ENCODE measurements at places on chromosomes 7 and 10. TPM values are rescaled to one million over a fixed set of nuclear protein-coding genes. Genes with fewer than 3 reads are reported as not detected.
A peak's percentile ranks its signal among the peaks of the same experiment; 100 is the strongest.

DNA sequence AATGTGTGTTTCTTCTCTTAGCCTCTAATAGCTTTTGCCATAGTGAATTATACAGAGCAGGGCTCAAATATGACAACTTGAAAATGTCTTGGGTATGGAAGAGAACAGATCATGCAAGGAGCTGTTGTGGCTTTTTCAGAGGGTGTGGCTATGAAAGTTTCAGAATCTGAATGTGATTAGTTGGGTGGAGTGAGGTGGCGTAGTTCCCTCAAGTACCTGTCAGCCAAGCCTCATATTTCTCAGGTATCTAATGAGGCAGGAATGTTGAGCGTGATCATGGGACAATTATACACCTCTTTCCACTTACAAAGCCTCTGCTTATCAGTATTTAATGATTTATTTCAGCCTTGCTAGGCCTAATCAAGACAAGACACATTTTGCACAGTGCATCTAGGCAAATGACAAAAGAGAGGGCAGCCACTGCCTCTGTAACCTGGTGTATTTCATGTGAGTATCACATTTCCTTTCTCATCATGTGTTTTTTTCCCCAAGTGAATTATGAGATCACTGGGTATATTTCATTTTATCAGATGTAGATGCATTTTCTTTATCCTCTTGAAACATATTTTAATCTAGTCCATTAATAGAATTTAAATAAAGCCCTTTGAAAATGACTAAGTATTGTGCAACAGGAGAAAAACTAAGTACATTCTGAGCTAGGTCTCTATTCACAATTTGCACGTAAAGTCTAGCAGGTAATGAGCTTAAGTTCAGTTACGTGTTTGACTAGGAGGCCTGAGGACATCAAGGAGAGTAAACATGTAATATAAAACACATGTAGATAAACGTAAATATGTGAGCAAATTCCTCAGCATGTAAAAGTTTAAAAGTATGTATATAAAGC lies 644.4 kb upstream of the IGFBP3 start:
- H3K36me3 ChIP-seq = no peaks in the 10 kb centered on the region
- H3K27me3 ChIP-seq = no peaks in the 10 kb centered on the region
- DNase-seq = no peak
- H3K4me3 ChIP-seq = no peak overlapping the region
- H3K4me1 ChIP-seq = no peaks in the 10 kb centered on the region
- H3K27ac ChIP-seq = no peak overlapping the region

DNA sequence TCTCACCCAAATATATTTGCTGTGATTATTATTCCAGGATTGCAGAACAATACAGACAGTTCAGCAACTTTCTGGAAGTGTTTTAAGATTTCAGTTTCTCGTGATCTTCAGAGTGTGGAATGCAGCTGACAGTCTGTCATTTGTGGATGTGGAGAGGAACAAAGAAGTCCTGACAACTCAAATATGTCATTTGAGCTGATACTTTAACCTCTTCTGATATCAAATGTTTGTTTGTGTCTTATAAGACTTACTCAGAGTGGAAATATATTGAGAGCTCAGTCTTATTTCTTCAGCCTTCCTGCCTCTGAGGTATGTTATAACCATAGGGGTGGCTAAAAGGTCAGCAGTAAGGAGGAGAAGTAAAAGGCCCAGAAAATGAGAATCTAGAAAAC lies 96.4 kb downstream of the OSBPL3 start:
- no peak overlapping the region for H3K27ac ChIP-seq
- H3K4me1 ChIP-seq = no peaks in the 10 kb centered on the region
- H3K27me3 ChIP-seq = no peaks in the 10 kb centered on the region
- H3K4me3 ChIP-seq = no peak overlapping the region

The NAT16 gene
- not detected for total RNA-seq

GRCh38 chr10:11024596-11024995 lies 6.9 kb downstream of the CELF2 start:
- no peaks in the 10 kb centered on the region for H3K36me3 ChIP-seq
- H3K27me3 ChIP-seq = no peaks in the 10 kb centered on the region
- H3K27ac ChIP-seq = no peak overlapping the region

DNA sequence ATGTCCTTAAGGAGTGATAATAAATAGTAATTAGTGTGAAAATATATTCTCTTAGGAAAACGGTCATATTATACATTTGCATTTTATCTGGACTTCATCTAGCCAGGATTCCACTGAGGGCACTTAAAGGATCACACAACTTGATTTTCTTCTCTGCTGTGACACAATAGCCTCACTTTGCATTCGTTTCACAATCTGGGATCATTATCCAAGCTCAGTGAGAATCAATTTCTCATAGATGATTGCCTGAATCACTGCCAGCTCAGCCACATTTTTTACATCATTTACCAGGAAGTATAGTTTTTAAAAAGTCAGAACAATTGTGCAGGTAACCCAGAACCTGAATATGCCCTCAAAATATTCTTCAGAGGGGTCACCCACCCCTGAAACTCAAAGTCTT lies 68.9 kb downstream of the PTPRZ1 start:
- no peak for DNase-seq
- H3K4me3 ChIP-seq = no peak overlapping the region
- no peaks in the 10 kb centered on the region for H3K4me1 ChIP-seq

GRCh38 chr7:70352088-70352487 lies 753.8 kb downstream of the AUTS2 start:
- H3K4me3 ChIP-seq = no peak overlapping the region
- H3K27ac ChIP-seq = no peak overlapping the region
- no peaks in the 10 kb centered on the region for H3K4me1 ChIP-seq
- no peaks in the 10 kb centered on the region for H3K36me3 ChIP-seq

The BEND7 gene
- total RNA-seq = 28.0 TPM

- H3K4me1 ChIP-seq = no peaks in the 10 kb centered on the region
- no peak overlapping the region for H3K27ac ChIP-seq
- peak; percentile 16 for DNase-seq
- H3K27me3 ChIP-seq = no peaks in the 10 kb centered on the region
Observed at GRCh38 chr7:76372984-76373833, 14.4 kb upstream of the YWHAG start.

- H3K4me1 ChIP-seq = no peaks in the 10 kb centered on the region
- DNase-seq = no peak
- H3K27ac ChIP-seq = no peak overlapping the region
- H3K36me3 ChIP-seq = no peaks in the 10 kb centered on the region
Observed at GRCh38 chr10:50416881-50417280, 165.6 kb upstream of the ASAH2 start.

The GJD4 gene
- not detected for total RNA-seq

The CAV1 gene
- 230 TPM for total RNA-seq

GRCh38 chr7:110803602-110804143 lies 287.3 kb upstream of the LRRN3 start:
- H3K4me1 ChIP-seq = no peaks in the 10 kb centered on the region
- no peak for DNase-seq
- no peak overlapping the region for H3K4me3 ChIP-seq
- no peaks in the 10 kb centered on the region for H3K36me3 ChIP-seq
- H3K27ac ChIP-seq = no peak overlapping the region
- H3K27me3 ChIP-seq = no peaks in the 10 kb centered on the region

GRCh38 chr7:17580141-17580540 lies 281.7 kb downstream of the AHR start:
- H3K36me3 ChIP-seq = no peaks in the 10 kb centered on the region
- H3K4me1 ChIP-seq = no peaks in the 10 kb centered on the region
- no peaks in the 10 kb centered on the region for H3K27me3 ChIP-seq

GRCh38 chr7:88046839-88047573 lies 113.0 kb downstream of the ADAM22 start:
- H3K4me1 ChIP-seq = no peaks in the 10 kb centered on the region
- DNase-seq = no peak
- no peaks in the 10 kb centered on the region for H3K27me3 ChIP-seq
- no peaks in the 10 kb centered on the region for H3K36me3 ChIP-seq
- no peak overlapping the region for H3K27ac ChIP-seq
- H3K4me3 ChIP-seq = no peak overlapping the region

DNA sequence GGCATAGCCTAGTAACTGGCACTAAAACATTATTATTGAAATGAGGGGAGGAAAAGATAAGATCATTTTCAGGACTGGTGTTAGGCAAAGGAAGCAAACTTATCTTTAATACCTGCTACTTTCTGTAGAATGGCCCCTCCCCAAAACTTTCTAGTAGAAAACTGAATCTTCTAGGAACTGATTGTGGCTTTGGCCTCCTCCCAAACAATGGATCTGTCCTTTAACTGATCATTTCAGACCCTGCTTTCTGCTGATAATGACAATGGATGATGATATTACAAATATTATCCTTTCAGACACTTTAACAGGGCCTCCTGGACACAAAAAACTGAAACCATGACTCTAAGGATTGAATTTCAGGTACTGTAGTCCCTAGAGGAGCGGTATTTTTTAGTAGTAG lies 55.1 kb downstream of the EZH2 start:
- H3K4me3 ChIP-seq = no peak overlapping the region
- no peak for DNase-seq
- H3K4me1 ChIP-seq = no peaks in the 10 kb centered on the region
- H3K27ac ChIP-seq = no peak overlapping the region

The TACR2 gene
- not detected for total RNA-seq

The C10orf71 gene
- 0.13 TPM for total RNA-seq

- H3K27ac ChIP-seq = no peak overlapping the region
- H3K27me3 ChIP-seq = no peaks in the 10 kb centered on the region
Observed at GRCh38 chr10:48947690-48948469, 8.2 kb upstream of the LRRC18 start.
